T-cell (primary cell): ENCODE measurements at places on chromosomes 12 and 14. TPM values are rescaled to one million over a fixed set of nuclear protein-coding genes. Genes with fewer than 3 reads are reported as not detected.
A peak's percentile ranks its signal among the peaks of the same experiment; 100 is the strongest.

GRCh38 chr12:89782807-89783206 is 74.2 kb upstream of the ATP2B1 start:
- H3K4me1 ChIP-seq: no peaks in the 10 kb centered on the region
- DNase-seq: no peak
- no peaks in the 10 kb centered on the region for H3K27me3 ChIP-seq

CELA1 gene
- 0.88 TPM for total RNA-seq

RNF212B gene
- total RNA-seq: not detected

GRCh38 chr12:106906715-106907114 is 49.0 kb upstream of the TMEM263 start:
- H3K27ac ChIP-seq: no peak overlapping the region
- peaks cover 22% of the 10 kb centered on the region for H3K27me3 ChIP-seq
- no peak for DNase-seq
- no peak overlapping the region for H3K4me3 ChIP-seq
- no peaks in the 10 kb centered on the region for H3K36me3 ChIP-seq

ATXN3 gene
- 31.0 TPM for total RNA-seq

SDR9C7 gene
- not detected for total RNA-seq

DNA sequence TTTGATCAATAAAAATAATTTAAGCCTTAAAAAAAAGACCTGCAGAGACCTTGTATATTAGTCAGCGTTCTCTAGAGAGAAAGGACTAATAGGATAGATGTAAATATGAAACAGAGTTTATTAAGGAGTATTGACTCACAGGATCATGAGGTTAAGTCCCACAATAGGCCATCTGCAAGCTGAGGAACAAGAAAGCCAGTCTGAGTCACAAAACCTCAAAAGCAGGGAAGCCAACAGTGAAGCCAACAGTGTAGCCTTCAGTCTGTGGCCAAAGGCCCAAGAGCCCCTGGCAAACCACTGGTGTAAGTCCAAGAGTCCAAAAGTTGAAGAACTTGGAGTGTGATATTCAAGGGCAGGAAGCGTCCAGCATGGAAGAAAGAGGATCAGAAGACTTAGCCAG is 66.3 kb downstream of the TBX5 start:
- no peaks in the 10 kb centered on the region for H3K36me3 ChIP-seq
- no peak overlapping the region for H3K27ac ChIP-seq
- no peak for DNase-seq
- H3K27me3 ChIP-seq: peaks cover 7% of the 10 kb centered on the region
- no peaks in the 10 kb centered on the region for H3K4me1 ChIP-seq

WNT5B gene
- not detected for total RNA-seq

FOXN4 gene
- total RNA-seq: not detected

MAP3K9 gene
- 7.0 TPM for total RNA-seq

KLRB1 gene
- 55.5 TPM for total RNA-seq

NKX2-1 gene
- total RNA-seq: not detected

DNA sequence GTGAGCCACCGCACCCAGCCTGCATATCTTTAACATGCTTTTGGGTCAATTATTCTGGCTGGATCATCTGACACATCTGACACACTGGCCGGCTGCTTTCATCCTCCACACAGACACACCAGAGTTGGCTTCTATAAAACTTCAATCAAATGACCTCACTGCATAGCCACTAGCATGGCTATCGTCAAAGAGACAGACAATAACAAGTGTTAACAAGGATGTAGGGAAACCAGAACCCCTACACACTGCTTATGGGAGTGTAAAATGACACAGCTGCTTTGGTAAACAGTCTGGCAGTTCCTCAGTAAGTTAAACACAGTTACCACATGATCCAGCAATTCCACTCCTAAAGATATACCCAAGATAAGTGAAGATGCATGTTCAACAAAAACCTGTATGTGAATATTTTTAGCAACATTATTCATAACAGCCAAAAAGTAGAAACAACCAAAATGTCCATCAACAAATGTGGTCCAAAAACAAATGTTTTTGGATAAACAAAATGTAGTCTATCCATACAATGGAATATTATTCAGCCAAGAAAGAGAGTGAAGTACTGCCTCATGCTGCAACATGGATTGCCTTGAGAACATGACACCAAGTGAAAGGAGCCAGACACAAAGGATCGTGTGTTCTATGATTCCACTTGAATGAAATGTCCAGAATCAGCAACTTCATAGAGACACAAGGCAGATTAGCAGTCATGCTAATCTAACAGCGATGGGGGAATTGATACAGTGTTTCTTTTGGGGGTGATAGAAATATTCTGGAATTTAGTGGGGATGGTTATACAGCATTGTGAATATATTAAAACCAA is 10.1 kb downstream of the KDM2B start:
- no peaks in the 10 kb centered on the region for H3K27me3 ChIP-seq
- peaks cover under 1% of the 10 kb centered on the region for H3K36me3 ChIP-seq
- no peak overlapping the region for H3K27ac ChIP-seq
- H3K4me1 ChIP-seq: peaks cover 4% of the 10 kb centered on the region
- no peak for DNase-seq
- no peak overlapping the region for H3K4me3 ChIP-seq

DNA sequence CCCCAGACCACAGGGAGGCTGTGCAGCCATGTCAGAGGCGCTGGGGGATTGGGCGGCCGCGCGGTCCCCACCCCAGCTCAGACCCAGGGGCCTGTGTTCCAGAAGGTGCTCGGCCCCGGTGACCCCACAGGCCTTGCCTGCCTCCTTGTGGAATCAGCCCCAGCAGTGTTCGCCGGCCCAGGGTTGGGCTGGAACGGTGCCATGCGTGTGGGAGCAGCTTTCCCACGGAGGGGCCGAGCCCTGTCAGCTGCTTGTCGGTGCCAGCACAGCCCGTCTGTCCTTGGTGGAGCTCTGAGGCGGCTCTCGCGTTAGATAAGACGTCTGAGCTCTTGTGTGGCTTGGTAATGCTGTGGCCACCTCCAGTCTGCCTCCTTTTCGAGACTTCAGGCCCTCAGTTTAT is 8.5 kb downstream of the ZFYVE21 start:
- no peaks in the 10 kb centered on the region for H3K27me3 ChIP-seq
- no peak overlapping the region for H3K4me3 ChIP-seq
- H3K4me1 ChIP-seq: no peaks in the 10 kb centered on the region
- no peak for DNase-seq
- H3K36me3 ChIP-seq: peaks cover 5% of the 10 kb centered on the region
- H3K27ac ChIP-seq: no peak overlapping the region

GRCh38 chr12:71947645-71948105 is 9.0 kb downstream of the TPH2 start:
- no peaks in the 10 kb centered on the region for H3K36me3 ChIP-seq
- peaks cover 6% of the 10 kb centered on the region for H3K27me3 ChIP-seq
- no peak overlapping the region for H3K4me3 ChIP-seq
- no peak for DNase-seq
- H3K4me1 ChIP-seq: no peaks in the 10 kb centered on the region
- H3K27ac ChIP-seq: no peak overlapping the region

DNA sequence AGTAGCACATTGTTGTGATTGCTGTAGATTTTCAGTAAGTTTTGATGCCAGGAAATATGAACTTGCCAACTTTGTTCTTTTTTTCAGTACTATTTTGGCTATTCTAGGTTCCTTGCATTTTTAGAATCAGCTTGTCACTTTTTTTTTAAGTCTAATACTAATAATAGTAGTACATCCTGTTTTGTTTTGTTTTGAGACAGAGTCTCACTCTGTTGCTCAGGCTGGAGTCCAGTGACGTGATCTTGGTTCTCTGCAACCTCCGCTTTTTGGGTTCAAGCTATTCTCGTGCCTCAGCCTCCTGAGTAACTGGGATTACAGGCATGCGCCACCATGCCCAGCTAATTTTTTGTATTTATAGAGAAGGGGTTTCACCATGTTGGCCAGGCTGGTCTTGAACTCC is 16.5 kb downstream of the PWP1 start:
- peaks cover 23% of the 10 kb centered on the region for H3K36me3 ChIP-seq
- H3K4me3 ChIP-seq: no peak overlapping the region
- no peaks in the 10 kb centered on the region for H3K4me1 ChIP-seq
- H3K27me3 ChIP-seq: no peaks in the 10 kb centered on the region
- no peak for DNase-seq

DNA sequence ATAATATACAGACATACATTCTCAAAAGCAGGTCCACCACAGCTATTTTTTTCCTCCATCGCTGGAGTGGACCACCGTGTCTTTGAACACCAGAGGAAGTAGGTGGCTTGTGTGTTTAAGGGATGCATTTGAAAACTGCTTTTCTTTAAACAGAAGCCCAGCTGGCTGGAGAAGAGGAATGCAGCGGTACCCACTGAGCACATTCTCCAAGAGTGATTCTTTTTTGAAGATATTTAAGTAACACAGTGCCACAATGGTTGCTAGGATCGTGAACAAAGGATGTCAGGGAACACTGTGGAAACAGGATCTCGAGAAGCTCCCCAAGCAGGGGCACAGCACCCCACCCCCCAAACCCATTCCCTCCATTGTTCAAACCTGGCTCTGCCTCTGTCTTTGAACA is 286.6 kb upstream of the PWP1 start:
- H3K36me3 ChIP-seq: no peaks in the 10 kb centered on the region
- no peak overlapping the region for H3K27ac ChIP-seq
- no peak overlapping the region for H3K4me3 ChIP-seq
- no peak for DNase-seq
- peaks cover 22% of the 10 kb centered on the region for H3K4me1 ChIP-seq

DNA sequence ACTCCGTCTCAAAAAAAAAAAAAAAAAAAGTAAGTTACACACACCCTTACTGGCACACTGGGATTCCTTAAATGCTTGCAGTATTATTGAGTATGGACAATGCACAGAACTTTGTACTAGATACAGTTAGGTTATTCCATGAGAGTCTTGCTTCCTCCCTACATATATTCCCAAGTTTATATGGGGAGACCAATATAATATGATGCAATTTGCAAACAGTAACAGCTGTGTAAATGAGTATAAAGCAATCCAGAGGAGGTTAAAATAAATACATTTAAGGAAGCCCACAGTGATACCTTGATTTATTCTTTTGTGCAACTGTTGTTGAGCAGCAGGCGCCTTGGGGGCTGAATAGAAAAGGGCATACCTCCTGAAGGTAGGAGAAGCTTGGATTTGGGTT is 26.6 kb downstream of the RASSF3 start:
- H3K36me3 ChIP-seq: no peaks in the 10 kb centered on the region
- no peaks in the 10 kb centered on the region for H3K27me3 ChIP-seq
- H3K27ac ChIP-seq: no peak overlapping the region
- H3K4me3 ChIP-seq: no peak overlapping the region
- no peak for DNase-seq
- H3K4me1 ChIP-seq: peaks cover 11% of the 10 kb centered on the region

GRCh38 chr14:100975671-100976070 is 72.1 kb upstream of the RTL1 start:
- no peak for DNase-seq
- H3K27ac ChIP-seq: no peak overlapping the region
- no peaks in the 10 kb centered on the region for H3K4me1 ChIP-seq
- no peaks in the 10 kb centered on the region for H3K36me3 ChIP-seq
- H3K4me3 ChIP-seq: no peak overlapping the region
- H3K27me3 ChIP-seq: no peaks in the 10 kb centered on the region

GRCh38 chr14:76090616-76091391 is 60.9 kb upstream of the GPATCH2L start:
- no peaks in the 10 kb centered on the region for H3K4me1 ChIP-seq
- H3K27ac ChIP-seq: no peak overlapping the region
- no peaks in the 10 kb centered on the region for H3K36me3 ChIP-seq
- no peak overlapping the region for H3K4me3 ChIP-seq
- no peak for DNase-seq
- peaks cover 11% of the 10 kb centered on the region for H3K27me3 ChIP-seq

DNA sequence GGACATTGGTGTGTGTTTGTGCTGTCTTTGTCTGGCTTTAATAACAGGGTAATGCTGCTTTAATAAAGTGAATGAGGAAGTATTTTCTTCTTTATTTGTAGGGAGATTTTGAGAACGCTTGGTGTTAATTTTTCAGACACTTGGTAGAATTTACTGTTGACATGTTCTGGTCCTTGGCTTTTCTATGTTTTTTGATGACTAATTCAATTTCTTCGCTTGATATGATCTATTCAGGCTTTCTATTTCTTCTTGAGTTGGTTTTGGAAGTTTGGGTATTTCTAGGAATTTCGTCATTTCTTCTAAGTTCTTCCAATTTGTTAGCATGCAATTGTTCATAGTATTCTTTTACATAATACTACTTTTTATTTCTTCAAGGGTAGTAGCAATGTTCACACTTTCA is 167.8 kb downstream of the TTC6 start:
- H3K4me3 ChIP-seq: no peak overlapping the region
- no peaks in the 10 kb centered on the region for H3K4me1 ChIP-seq
- no peak overlapping the region for H3K27ac ChIP-seq

IAPP gene
- not detected for total RNA-seq

KRT73 gene
- total RNA-seq: 21.9 TPM

GRCh38 chr12:131132118-131132892 is 178.6 kb downstream of the ADGRD1 start:
- peaks cover 7% of the 10 kb centered on the region for H3K27me3 ChIP-seq
- no peaks in the 10 kb centered on the region for H3K4me1 ChIP-seq
- DNase-seq: peak; percentile 76
- H3K27ac ChIP-seq: no peak overlapping the region
- H3K36me3 ChIP-seq: no peaks in the 10 kb centered on the region
- H3K4me3 ChIP-seq: no peak overlapping the region

- no peak overlapping the region for H3K27ac ChIP-seq
- H3K4me3 ChIP-seq: no peak overlapping the region
- H3K36me3 ChIP-seq: no peaks in the 10 kb centered on the region
- no peak for DNase-seq
These were observed 220.4 kb downstream of the NUBPL start for GRCh38 chr14:31781578-31781977.

PZP gene
- not detected for total RNA-seq

- no peak for DNase-seq
- no peak overlapping the region for H3K4me3 ChIP-seq
- H3K36me3 ChIP-seq: no peaks in the 10 kb centered on the region
- no peak overlapping the region for H3K27ac ChIP-seq
These were observed 17.9 kb upstream of the COL2A1 start for GRCh38 chr12:48022180-48022521.

DNA sequence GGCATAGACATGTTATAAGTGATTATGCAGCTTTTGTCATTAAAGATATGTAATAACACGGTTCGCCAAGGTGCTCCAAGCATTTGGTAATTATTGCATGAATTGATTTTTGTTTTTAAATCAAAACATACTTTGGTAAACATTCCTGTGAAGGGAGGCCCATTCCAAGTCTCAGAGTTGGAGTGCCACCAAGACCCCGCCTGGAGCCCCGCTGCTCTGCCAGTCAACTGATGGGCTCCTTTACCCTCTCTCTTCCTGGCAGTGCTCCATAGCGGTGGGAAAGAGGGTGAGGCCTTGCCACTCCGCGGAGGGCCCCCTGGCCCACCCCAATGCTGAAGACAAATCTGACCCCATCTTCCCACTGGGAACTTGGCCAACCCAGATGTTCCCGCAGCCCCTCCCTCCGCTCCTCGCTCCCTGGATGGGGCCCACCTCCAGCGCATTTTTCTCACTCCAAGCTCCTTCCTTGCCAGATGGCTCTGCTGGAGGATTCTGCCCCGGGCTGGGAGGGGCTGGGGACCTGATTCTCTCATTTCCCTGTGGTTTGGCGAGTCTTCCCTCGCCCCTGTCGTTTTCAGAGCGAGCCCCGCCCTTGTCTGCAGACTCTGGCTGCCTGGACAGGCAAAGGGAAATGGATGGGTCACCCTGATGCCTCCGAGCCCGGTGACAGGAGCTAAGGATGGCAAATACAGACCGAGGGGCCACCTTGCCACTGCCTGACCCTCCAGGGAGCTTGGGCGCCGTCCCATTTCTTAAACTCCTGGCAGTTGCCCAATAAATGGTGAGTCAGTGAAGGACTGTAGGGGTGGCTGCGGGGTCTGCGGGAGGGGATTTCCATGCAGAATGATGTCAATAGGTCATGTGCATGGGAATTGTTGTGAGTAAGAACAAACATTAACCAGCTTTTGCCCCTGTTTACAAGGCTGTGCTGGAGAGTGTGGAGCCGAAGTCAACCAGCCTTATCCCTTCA is 9.2 kb upstream of the PAPLN start:
- no peaks in the 10 kb centered on the region for H3K27me3 ChIP-seq
- no peak overlapping the region for H3K27ac ChIP-seq
- no peak overlapping the region for H3K4me3 ChIP-seq
- peaks cover 12% of the 10 kb centered on the region for H3K36me3 ChIP-seq
